ENCODE measurements at places on chromosomes 2 and 18. TPM values are rescaled to one million over a fixed set of nuclear protein-coding genes. Genes with fewer than 3 reads are reported as not detected.

Gene NEB
- total RNA-seq: 0.77 TPM

Gene MROH2A
- not detected for total RNA-seq

Gene ESPNL
- total RNA-seq: 0.40 TPM

Gene GPBAR1
- 0.14 TPM for total RNA-seq

DNA sequence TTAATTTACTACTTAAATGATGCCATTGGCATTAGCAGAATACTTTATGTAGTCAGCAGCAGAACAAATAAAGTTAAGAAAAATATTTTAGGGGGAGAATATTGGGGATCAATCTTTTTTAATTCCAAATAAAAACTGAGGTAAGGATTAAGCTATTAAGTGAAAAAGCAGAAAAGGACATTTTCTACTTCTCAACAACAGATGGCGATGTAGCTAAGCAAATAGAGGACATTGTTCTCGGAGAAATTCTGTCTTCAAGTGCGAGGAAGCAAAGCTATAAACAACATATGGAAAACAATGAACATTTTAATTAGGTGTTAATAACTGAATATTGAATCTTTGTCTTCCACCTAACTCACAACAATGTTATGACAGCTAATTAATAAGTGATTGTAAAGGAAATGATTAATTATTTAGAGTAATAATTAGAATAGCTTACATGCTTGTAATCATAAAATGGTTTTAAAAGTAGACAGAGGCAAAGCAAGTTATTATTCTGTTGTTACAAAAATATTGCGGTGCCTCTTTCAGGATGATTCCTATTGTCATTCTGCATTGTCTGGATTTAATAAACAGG lies 32.9 kb upstream of the CCDC93 start:
- no peak for DNase-seq

GRCh38 chr2:160010361-160011145 lies 51.9 kb downstream of the PLA2R1 start:
- no peak for DNase-seq

DNA sequence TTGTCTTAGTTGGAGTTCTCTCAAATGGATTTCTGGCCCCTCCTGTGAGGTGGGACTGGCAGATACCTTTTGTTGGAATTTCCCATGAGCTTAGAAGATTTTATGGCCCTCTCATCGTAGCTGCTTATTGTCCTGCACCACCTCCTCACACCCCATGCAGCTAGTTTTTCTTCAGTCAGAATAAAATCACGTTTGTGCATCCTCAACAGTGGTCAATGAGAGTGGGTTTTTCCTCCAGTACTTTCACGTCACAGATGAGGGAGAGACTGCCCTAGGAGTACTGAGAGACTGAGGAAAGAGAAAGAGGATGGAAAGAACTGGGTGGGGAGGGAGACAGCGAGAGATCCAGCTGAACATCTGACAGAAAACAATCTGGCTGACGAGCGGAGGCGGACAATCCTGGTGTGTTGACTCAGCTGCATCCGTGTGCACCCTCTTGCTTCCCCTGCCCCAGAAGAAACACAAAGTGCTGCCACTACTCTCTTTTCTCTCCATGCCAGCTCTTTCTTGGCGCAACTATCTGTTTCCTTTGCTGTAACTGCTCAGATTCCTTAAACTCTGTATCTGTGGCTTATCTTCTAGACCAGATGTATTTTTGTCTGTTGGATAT lies 7.4 kb downstream of the RAPGEF4 start:
- DNase-seq: no peak

DNA sequence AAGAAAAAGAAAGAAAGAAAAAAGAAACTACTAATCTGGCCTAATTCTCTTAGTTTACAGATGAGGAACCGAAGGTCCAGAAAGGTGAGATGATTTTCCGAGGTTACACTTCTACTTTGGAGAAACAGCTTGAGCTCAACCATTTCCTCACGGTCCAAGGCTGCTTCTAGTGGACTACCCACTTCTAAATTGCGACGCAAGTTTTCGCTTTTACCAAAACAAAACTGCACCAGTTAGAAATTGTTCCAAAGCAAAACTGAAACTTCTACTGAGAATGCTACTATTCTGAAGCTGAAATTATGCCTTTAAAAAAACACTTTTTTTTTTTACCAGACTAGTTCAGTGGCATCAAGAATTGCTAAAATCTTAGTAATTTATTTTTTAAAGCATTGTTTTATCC lies 101.6 kb downstream of the INO80D start:
- DNase-seq: no peak

DNA sequence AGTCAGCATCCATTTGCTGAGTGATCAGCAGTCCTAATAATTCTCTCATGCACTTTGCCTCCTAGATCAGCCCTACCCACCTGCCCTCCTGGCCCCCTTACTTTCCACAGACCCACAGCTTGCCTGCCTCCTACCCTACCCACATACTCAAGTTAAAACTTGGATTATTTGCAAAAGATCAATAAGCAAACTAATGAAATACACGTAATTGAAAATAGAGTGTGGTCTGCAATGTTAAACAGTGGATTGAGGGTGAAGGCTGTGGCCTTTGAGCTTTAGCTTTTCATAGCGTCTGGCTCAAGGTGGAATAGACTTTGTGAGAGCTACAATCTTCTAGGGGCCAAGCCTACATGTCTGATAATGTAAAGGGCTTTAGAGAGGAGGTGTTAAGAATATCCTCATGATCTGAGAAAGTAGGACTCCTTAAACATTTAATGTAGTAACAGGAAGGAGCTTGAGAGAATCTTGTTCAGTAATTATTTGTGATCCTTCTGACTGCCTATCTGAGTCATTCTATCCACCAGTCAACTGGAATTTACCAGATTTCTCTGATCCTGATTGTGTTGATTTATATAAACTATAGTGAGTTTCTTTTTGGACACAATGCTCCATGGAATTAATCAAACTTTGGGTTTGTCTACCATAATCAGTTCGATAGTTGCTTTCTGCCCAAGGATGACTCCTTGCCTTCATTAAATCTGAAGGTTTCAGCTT lies 310.0 kb downstream of the HRH4 start:
- no peak for DNase-seq

- no peak for DNase-seq
These were observed 517.9 kb downstream of the PLCL1 start for GRCh38 chr2:198322275-198322674.

DNA sequence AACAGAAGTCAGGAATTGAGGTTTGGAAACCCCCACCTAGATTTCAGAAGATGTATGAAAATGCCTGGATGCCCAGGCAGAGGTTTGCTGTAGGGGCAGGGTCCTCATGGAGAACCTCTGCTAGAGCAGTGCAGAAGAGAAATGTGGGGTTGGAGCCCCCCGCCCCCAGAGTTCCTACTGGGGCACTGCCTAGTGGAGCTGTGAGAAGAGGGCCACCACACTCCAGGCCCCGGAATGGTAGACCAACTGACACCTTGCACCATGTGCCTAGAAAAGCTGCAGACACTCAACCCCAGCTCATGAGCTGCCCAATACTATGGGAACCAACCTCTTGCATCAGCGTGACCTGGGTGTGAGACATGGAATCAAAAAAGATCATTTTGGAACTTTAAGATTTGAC lies 967.0 kb upstream of the NRXN1 start:
- no peak for DNase-seq

GRCh38 chr2:54603796-54604195 lies 119.7 kb upstream of the EML6 start:
- DNase-seq: no peak

DNA sequence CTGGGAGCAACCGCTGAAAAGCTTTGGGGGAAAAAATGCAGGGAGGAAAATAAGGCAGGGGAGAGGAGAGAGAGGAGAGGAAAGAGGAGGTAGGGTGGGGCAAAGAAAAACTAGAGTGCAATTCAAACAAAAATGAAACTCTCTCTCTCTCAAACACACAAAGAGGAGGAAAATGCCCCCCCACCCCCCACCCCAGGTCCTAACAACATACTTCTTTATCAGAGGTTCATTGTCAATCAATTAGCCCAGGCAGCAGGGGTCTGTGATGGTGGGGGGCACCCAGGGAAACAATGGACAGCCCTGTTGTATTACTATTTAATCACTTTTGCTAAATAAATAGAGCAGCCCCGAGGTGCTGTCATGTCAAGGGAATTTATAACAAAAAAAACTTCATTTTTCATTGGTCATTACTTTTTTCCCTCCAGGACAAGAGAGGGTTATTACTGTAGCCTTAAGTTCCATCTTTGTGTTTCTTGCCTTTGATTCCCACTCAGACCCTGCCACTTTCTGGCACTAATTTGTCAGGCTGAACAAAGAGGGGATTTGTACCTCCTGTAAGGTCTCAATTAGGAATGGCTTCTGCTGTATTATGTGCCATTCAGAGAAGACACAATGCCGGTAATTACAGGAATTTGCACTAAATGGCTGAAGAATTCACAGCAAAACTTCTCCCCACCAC lies 55.0 kb downstream of the PLEKHM3 start:
- DNase-seq: no peak
